ENCODE measurements at places on chromosomes 12 and 14.

DNA sequence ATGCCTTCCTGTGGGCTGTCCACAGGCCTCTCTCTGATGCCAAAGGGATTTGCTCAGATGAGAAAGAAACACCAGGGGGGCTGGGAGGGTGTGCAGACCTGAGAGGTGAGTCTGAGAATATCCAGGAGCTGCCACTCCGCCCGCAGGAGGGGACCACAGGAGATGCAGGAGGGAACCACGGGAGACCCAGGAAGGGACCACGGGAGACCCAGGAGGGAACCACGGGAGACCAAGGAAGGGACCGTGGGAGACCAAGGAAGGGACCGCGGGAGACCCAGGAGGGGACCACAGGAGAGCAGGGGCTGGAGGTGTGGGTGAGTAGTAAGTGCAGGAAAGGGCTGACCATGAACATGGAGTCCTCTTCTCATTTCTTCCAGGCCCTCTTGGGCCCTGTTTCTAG, 74.6 kb upstream of the SFSWAP start:
- no peak for DNase-seq

DNA sequence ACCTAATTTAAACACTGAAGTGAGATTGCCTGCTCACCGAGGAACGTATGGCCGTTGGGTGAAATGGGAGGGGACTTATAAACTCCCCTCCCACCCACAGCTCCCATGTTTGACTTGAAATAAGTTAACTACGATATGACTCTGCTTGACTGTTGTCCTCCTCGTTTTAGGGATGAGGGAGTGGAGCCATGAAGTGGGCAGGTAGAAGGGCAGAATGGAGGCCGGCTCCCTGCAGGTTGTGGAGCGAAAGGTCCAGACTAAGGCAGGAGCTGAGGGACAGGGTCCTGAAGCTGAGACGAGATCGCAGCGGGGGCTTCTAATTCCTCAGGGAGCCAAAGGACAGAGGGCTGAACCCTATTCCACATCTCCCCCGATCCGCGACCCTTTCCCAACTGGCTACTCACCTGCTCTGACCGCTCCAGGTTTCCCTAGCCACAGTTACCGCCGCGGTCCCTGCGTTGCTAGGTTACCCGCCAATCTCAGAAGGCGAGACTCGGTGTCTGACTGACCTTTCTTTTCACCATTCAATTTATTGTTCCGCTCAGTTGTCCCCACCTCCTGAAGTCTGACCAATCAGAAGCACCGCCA, 577 bp upstream of the TPCN1 start:
- DNase-seq = no peak

GRCh38 chr12:119938049-119938667, 50.9 kb upstream of the BICDL1 start:
- peak; percentile 68 for DNase-seq

DNA sequence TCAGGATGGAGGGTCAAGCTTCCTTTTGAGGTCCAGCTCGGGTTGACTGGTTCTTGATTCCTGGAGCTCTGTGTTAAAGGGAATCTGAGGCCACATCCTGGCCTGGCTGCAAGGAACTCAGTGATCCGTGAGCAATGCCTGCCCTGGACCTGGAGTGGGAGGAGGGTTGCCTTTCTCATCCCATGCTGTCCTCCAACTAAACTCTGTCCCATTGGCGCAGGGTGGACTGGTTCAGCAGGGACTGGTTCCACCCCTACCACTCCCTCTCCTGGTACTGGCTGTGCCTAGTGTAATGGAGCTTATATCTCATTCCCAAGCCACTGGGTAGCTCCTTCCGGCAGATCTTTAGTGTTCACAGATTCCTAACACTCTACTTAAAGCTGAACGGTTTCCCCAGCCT, 3.9 kb upstream of the CMKLR1 start:
- no peak for DNase-seq

DNA sequence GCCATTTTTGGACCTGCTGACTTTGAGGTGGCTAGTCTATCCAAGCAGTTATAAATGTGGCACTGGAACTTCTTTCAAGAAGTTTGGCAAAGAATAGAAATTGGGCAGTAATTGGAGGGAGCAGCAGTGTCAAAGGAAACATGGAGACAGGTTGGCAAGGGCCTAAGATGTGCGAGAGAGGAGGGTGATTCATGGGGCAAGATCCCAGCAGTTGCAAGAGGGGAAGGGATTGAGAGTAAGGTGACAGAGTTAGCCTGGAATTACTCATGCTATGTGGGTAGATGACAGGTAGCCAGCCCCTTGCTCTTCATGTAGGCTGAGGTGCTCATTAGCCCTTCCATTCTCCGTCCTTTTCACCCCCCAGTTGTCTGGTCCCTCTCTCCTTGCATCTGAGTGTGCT, 42.2 kb downstream of the FBXL14 start:
- DNase-seq = no peak

- peak; percentile 21 for DNase-seq
Measured at GRCh38 chr12:94148739-94149118, 352 bp downstream of the PLXNC1 start.

DNA sequence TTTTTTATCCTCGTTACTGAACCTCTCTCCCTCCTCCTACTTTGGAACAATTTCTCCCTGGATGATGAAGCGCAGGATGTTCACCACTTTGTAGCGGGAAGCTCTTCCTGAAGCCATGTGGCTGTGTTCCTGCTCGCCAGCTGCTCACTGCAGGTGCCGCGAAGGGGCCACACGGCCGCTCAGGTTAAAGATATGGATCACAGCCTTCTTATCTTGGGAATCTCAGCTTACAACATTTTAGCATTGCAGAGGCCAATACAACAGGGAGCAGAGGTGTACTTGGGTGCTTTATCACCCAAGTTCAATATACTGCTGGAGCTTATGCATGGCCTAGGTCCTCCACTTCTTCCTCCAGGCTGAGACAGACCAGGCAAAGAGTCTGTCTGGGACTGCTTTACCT, 201.2 kb upstream of the G2E3 start:
- no peak for DNase-seq

All from CD4-positive, alpha-beta T cell treated with Interleukin-4 for 1 hour (primary cell).